ENCODE measurements at places on chromosomes 7 and 10.
A peak's percentile ranks its signal among the peaks of the same experiment; 100 is the strongest.

GRCh38 chr10:47361293-47361692, 13.1 kb downstream of the RBP3 start:
- DNase-seq, result no peak

DNA sequence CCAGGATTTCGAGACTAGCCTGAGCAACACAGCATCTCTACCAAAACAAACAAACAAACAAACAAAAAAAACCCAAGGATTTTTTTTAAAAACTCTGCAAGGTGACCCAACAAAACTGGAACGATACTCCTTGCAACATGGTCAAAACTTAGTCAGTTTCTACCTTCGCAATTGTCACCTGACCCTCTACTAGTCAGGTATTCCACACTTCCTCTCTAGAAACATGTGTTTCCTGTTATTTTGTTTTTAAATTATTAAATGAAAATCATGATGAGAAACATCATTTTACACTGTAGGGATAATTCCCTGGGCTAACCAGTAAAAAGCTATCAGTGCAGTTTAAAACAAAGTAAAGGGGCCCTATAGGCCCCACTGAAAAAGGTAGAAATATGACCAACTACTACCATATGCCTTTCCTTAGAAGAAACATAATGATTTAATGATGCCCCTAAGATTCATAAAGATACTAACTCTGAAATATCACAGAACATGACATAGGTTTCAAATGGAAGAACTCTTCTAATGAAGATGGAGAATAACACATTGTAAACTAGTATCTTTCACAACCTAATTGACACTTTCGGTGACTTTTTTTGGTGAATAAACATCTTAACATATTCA, 8.7 kb downstream of the BRAF start:
- no peak for DNase-seq

- DNase-seq, result no peak
These were observed 34.7 kb upstream of the MKLN1 start for GRCh38 chr7:131293018-131293417.

GRCh38 chr10:1203704-1204103, 147.5 kb downstream of the WDR37 start:
- no peak for DNase-seq

- peak; percentile 87 for DNase-seq
These were observed 8.8 kb upstream of the ZCCHC24 start for GRCh38 chr10:79454259-79454658.

DNA sequence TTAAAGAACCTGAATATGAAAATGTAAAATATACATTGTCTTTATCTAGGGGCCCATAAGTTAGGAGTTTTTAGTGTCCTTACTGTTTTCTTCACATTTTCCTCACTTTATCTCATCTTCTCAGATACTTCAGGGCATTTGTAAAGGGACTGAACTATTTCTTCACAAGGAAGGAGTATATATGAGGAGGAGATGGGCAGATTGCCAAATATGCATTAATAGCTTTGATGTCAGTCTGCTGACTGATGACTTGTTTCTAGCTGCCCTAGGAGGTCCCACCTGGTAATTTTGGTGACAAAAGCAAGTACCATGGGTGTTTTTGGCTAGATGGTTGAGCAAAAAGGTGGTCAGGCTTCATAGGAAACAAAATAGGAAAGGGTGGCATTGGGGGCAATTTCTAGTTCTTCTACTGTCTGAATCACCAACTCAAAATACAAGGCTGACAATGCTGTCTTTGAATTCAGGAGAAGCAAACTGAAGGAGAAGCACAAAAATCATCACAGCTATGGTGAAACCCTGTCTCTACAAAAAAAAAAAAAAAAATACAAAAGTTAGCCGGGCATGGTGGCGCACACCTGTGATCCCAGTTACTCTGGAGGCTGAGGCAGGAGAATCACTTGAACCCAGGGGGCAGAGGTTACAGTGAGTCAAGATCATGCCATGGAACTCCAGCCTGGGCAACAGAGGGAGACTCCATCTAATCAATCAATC, 10.4 kb upstream of the STRIP2 start:
- no peak for DNase-seq

DNA sequence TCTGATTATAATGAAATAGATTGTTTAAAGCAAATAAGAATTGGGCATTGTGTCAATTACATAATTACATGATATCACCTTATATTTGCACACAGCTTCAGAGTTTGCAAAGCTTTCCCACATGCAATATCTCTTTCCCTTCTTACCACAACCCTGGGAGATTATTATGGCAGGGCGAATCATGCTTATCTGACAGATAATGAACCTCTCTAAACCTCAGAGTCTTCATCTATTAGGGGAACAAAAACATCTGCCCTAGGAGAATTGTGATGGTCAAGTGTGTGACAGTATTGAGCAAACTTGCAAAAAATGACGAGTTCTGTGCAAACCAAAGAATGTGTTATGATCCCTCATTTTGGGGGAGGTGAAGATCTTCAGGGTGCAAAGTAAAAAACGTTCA, 90.0 kb downstream of the MYOF start:
- DNase-seq, result no peak

- DNase-seq, result no peak
These were observed 64.2 kb upstream of the SH2B2 start for GRCh38 chr7:102222445-102222844.

DNA sequence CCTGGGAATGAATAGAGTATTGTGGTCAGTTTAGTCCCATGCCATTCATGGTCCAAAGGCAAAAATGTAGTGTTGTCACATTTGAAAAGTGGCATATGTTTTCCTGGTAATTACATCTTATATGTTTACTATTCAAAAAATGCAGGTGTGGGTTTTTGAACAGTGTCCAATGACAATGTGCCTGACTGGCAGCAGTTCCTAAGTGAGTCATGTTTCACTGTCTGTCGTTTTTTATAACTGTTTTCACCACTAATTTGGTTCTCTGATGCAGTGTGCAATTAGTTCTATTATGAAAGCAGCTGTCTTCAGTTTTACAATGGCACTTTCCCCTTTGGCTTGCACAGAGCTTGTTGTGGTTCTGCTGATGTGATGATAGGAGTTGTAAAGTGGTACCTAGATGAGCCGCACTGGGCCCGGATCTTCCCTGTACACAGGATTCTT, 162.3 kb downstream of the SEM1 start:
- no peak for DNase-seq

- peak; percentile 69 for DNase-seq
These were observed 168.0 kb upstream of the RHEB start for GRCh38 chr7:151687523-151688235.

- no peak for DNase-seq
These were observed 140.9 kb downstream of the GALNT17 start for GRCh38 chr7:71272509-71273490.

GRCh38 chr7:85471307-85471706, 284.5 kb upstream of the SEMA3D start:
- DNase-seq, result no peak

- DNase-seq, result no peak
These were observed 31.2 kb upstream of the EN2 start for GRCh38 chr7:155426543-155427410.

- no peak for DNase-seq
These were observed 716.7 kb downstream of the CCSER2 start for GRCh38 chr10:85045046-85045445.

GRCh38 chr7:87219545-87220025, at the start of gene TMEM243:
Gene TMEM243, minus strand, starts transcription at chr7:87219732. Its CDS starts 229 bp downstream, at chr7:87219503.
- peak; percentile 96 for DNase-seq

GRCh38 chr10:43250615-43251418, 16.0 kb downstream of the RASGEF1A start:
- no peak for DNase-seq

DNA sequence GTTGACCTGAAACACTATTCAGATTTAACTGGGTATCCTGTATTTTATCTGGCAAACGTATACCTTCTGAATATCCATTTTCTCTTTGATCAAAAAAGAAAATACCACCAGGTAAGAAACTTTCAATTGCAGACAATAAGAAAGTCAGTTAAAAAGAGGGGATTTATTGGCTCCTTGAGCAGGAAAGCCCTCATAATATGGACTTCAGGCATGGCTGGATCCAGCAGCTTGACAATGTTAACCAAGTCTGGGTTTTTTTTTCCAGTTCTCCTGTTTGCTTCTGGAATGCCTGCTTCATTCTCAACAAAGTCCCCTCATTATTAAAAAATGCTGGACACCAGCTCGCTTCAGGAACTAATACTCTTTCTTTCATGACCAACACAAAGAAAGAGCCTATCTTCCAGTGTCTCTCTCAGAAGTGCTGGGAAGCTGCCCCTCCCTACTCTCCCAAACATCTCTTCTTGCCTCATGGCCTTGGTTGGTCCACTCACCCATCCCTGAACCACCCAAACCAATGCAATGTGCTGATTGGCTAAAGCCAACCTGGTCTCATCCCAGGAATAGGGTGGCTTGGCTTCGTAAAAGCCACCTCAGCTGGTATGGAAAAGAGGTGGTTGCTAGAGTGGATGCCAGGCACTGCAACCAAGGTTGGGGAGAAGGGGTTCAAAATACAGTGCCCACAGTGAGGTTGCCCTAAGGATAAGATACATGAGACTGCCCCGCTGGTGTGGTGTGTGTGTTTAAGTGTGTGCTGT, 30.6 kb upstream of the WDFY4 start:
- DNase-seq, result no peak

- no peak for DNase-seq
These were observed 64.3 kb upstream of the ANTXRL start for GRCh38 chr10:46222364-46222935.

Data from lower leg skin (tissue), 4 donors.